ENCODE measurements at places on chromosomes 3 and 15.
A peak's percentile ranks its signal among the peaks of the same experiment; 100 is the strongest.

- DNase-seq: peak; percentile 62
These were observed 18.8 kb downstream of the TIPARP start for GRCh38 chr3:156693166-156693565.

GRCh38 chr3:179853176-179853575, 183.6 kb downstream of the PEX5L start:
- DNase-seq: no peak

DNA sequence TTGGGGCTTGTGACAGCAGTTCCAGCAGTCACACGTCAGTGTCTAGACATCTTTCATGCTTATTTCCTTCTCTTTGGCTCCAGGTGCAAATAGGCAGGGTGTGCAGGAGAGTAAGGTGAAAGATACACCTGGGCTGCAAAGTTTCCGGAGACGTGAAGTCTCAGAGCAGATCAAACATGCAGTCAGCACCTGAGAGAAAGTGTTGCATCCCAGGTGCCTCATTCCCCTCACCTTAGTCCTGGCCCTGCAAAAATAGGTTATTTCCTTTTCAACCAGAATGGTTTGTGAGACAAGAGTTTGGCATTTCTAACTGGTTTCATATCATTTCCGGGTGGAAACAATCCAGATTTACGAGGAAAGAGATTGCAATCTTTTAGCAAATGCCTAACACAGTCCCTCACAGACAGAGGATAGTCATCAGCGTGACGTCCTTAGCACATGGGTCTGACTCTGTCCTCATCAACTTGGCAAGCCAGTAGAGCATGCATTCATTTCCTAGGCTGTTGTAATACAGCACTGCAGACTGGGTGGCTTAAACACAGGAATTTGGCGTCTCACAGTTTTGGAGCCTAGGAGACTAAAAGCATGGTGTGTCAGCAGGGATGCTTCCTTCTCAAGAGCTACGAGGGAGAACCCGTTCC, 58.2 kb upstream of the ARRDC4 start:
- DNase-seq: peak; percentile 56

DNA sequence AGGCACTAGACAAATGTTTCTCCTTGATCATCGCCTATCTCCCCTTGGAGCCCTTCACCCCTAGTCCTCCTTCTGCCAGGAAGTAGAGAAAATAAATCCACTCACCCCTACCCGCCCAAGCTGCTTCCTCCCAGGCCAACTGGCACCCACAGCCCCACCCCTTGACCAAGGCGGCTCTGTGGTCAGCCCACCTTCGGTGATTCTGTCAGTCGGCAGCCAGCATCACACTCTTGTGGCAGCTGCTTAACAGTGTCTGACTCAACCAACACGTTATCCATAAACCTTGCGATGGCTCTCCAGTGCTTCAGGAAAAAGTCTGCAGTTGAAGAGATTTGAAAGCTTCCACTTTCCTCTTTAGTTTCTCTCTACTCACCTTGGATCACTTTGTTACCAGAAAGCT, 7.6 kb downstream of the SHF start:
- peak; percentile 51 for DNase-seq

- DNase-seq: no peak
These were observed 31.0 kb upstream of the FAM3D start for GRCh38 chr3:58697561-58697960.

DNA sequence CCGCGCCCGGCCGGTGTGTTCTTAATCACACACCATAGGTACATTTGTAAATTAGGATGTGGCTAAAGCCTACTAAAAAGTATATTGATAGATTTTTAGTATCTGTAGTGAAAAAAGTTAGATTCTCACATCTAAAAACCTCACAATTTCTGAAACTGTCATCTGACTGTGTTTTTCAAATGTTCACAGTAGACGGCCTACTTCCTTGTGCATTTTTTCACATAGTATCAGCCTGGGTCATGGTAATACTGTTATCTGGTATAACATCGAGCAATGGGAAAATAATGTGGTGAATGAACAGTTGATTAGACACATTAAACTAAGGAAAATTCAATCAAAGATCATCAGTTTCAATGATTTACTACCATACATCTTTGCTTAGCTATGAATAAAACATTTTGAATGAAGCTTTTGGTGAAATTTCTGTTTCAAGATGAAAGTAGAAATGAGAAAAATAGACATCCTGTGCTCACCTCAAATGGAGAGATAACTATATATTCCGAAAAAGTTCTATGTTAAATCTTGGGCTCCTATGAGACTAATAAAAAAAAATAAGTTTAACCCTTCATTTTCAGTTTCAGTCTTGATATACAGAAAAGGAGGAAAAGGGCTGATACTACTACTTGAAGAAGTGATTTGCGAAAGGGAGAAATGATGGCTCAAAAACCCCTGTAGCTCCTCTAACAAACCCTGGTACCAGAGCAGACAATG, 262.7 kb downstream of the ZBTB20 start:
- no peak for DNase-seq

GRCh38 chr3:53846851-53847155, 435 bp downstream of the IL17RB start:
- no peak for DNase-seq

- no peak for DNase-seq
These were observed 1.7 kb downstream of the ANKUB1 start for GRCh38 chr3:149790698-149791097.

- DNase-seq: no peak
These were observed 44.9 kb upstream of the CHRM5 start for GRCh38 chr15:33923446-33923845.

DNA sequence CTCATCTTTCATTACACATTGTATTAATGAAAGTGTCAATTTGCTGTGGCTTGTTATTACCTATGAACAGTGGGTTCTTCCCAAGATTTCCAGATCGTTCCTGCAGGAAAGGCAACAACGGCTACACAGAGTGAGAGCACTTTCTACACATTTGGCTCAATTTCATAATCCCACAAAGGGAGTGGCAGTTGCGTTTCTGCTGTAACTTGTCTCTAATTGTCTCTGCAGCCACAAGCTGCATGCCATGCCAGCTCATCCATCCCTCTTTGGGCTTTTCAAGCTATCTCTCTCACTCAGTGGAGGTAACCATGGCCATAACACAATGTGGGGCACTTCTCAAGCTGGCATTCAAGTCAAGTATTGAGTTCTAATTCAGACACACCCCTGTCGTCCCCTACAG, 27.7 kb upstream of the CPNE4 start:
- no peak for DNase-seq

- no peak for DNase-seq
These were observed 92.9 kb downstream of the UBE3A start for GRCh38 chr15:25345943-25346342.

DNA sequence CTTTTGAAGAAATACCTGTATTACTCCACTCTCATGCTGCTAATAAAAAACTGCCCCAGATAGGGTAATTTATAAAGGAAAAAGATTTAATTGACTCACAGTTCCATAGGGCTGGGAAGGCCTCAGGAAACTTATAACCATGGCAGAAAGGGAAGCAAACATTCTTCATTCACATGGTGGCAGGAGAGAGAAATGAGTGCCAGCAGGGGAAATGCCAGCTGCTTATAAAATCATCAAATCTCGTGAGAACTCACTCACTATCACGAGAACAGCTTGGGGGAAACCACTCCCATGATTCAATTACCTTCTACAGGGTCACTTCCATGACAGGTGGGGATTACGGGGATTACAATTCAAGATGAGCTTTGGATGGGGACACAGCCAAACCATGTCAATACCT, 18.7 kb downstream of the MFSD1 start:
- DNase-seq: no peak

GRCh38 chr15:95051861-95052260, 820.5 kb downstream of the MCTP2 start:
- no peak for DNase-seq

- no peak for DNase-seq
These were observed 124.8 kb upstream of the LRIG1 start for GRCh38 chr3:66625505-66626216.

- no peak for DNase-seq
These were observed 184.6 kb downstream of the SYNPR start for GRCh38 chr3:63462732-63463131.

- no peak for DNase-seq
These were observed 49.3 kb upstream of the SKOR1 start for GRCh38 chr15:67775998-67776397.

DNA sequence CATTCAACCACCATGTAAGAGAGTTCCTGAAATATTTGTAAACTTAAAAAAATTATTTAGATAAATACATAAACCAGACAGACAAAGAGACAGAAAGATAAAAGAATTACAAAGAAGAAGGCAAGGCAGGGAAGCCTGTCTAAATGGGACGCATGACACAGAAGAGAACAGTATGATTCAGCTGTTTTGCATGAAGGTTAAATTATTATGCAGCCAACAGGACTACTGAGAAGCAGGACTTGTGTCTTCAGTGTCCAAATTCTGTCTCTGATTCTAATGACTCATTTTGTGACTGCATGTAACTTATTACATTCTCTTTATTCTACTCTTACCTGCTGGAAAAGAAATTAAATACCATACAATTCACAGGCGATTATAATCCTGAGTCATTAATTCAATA, 340.4 kb upstream of the KCNMB2 start:
- DNase-seq: peak; percentile 51

GRCh38 chr3:45253316-45253715, 27.2 kb upstream of the TMEM158 start:
- DNase-seq: no peak

GRCh38 chr3:94184781-94185180, 121.9 kb downstream of the NSUN3 start:
- DNase-seq: peak; percentile 71

DNA sequence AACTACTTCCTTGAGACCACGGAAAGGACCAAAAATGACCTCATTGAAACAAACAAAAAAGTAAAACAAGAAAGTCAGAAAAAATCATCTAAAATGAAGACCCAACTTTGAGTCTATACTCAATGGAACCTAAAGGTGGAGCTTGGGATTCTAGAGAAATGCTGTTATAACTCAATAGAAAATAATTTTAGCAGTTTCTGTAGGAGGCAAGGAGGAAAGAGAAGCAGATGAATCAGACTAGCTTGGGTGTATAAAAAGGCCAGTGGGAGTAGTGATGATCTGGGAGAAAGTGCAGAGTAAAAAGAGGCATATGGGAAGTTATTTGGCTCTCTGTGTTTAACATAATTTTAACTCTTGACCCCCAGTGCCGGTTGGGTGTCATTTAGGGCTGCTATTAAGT, 94.4 kb downstream of the TMCO5A start:
- DNase-seq: peak; percentile 17

GRCh38 chr15:64749999-64750657, 25.3 kb downstream of the RBPMS2 start:
- no peak for DNase-seq

GRCh38 chr3:32325927-32326326, 65.7 kb upstream of the CMTM7 start:
- peak; percentile 83 for DNase-seq

- no peak for DNase-seq
These were observed 50.5 kb upstream of the UBP1 start for GRCh38 chr3:33490641-33491241.

GRCh38 chr3:15102836-15103235, 3.9 kb upstream of the RBSN start:
- no peak for DNase-seq

- no peak for DNase-seq
These were observed 604 bp downstream of the LTK start for GRCh38 chr15:41512940-41513505.

DNA sequence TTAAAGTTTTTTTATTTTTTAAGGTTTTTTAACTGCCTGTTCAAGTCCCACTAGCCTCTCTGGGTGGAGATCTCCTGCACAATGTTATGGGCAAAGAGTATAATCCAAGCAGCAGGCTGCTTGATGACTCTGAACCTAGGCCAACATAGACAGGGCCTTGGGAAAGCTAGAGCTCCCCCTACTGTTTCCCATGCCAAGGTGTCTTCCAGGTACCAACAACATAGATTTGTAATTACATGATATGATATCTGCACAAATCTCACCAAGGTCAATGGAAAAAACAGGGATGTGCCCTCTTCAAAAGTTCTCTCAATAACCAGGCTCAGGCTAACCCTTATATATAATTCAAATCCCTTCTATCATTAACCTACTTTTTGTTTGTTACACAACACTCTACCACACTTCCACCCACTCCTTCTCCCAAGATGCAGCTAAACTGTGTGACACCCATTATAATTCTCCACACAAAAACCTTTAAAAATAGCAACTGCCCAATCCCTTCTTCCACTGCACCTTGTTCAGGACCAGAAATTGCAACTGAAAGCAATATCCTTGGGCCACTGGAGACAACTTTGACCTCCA, 43.8 kb downstream of the RBM15B start:
- DNase-seq: peak; percentile 64

DNA sequence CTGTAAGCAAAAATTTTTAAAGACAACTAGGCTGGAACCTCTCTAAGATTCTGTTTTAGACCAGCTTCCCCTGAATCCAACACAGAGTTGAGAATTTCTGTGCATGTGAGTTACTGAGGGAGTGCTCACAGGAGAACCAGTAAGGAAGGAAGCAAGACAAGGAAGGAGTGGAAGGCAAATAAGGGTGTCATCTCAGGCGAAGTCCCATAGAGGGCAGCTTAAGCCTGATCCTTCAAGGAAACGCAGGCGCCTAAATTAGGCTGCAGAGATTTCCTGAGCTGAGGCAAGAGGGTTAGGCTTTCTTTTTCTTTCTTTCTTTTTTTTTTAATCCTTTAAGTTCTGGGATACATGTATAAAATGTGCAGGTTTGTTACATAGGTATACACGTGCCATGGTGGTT, 36.2 kb upstream of the COL6A6 start:
- DNase-seq: peak; percentile 48

DNA sequence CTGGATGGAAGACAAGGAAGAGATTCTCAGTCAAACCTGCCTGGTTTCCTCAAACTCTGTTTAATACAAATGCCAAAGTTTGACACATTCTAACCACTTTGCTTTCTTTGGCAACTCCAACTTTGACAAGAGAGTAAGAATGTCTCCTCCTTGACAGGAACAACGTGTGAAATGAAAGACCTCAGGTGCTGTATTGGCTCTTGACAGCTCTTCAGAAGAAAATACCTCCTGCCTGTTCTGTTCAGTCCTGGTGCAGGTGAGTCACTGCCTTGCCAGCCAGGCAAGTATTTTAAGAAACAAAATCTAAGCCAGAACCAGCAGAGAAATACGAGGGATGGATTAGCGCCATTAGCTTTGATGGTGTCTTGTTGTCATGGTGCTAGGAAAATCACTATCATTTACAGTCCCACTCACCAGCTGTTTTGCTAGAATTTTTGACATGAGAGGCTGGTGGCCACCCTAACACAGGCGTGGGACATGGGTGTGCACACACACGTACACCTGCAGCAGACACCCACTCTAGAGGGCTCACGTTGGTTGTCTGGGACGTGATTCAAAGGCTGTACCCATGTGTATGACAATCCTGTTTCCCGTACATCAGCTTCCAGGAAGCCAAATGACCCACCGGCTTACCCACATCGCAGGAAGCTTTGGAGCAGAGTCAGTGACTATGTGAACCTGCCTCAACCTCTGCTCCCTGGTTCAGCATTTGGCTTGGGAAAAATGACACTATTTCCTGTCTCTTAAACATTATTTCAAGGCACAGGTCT, 60.4 kb downstream of the CCNL1 start:
- DNase-seq: peak; percentile 34
